ENCODE measurements at places on chromosomes 1 and 21.
A peak's percentile ranks its signal among the peaks of the same experiment; 100 is the strongest.

GRCh38 chr1:157167437-157167836 is 29.2 kb upstream of the ETV3 start:
- no peak for DNase-seq

GRCh38 chr1:78688697-78689096 is 39.1 kb downstream of the IFI44 start:
- DNase-seq: no peak

GRCh38 chr1:147079400-147080005 is 92.8 kb downstream of the PRKAB2 start:
- DNase-seq: no peak

- DNase-seq: no peak
Measured at GRCh38 chr1:229370601-229371021, 27.8 kb upstream of the CCSAP start.

- DNase-seq: peak; percentile 1
Measured at GRCh38 chr1:194658090-194658439, 1471.7 kb upstream of the B3GALT2 start.

- DNase-seq: no peak
Measured at GRCh38 chr1:50634251-50634650, 211.0 kb upstream of the DMRTA2 start.

DNA sequence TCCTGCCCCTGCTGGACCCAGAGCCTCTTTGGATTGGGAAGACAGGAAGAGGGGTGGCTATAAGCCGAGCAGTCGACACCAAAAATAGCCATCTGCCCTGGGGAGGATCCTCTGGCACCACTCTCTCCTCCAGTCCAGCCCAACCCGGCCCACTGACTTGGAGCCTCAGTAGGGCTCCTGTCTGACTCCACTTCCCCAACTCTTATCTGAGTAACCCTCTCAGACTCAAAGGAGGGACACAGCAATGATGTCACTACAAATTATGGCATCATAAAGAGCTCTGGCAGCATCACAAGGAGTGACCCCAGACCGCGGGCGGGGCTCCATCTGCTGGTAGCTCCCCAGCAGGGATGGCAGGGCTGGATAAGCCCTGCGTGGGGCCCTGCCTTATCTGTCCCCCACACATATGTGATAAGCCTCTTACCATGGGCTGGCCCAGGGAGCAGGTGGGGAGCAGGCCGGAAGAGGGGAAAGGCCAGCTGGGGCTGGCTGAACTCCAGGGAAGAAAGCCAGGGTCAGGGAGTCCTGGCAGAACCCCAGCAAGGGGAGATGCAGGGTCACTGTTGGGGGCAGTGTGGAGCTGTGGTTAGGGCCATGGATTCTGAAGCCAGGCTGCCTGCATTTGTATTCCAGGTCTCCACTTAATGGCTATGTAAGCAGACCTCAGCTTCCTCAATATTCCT is 4.6 kb upstream of the SLC6A9 start:
- DNase-seq: no peak

DNA sequence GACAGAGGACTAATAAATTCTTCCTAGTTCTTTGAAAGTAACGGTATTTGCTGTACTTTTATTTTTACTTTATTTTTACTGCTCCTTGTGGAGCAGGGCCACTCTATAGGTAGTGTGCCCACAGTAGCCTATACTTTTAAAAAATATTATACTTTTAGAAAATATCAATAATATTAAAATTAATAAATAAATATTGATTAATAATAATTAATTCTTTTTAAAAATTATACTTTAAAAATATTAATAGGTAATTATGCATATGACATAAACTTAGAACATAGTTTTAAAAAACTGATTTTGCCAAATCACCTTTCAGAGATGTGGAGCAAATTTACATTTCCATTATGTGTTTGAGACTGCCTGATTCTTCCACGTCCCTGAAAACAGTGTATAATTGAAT is 30.8 kb downstream of the ZBED6 start:
- DNase-seq: no peak

DNA sequence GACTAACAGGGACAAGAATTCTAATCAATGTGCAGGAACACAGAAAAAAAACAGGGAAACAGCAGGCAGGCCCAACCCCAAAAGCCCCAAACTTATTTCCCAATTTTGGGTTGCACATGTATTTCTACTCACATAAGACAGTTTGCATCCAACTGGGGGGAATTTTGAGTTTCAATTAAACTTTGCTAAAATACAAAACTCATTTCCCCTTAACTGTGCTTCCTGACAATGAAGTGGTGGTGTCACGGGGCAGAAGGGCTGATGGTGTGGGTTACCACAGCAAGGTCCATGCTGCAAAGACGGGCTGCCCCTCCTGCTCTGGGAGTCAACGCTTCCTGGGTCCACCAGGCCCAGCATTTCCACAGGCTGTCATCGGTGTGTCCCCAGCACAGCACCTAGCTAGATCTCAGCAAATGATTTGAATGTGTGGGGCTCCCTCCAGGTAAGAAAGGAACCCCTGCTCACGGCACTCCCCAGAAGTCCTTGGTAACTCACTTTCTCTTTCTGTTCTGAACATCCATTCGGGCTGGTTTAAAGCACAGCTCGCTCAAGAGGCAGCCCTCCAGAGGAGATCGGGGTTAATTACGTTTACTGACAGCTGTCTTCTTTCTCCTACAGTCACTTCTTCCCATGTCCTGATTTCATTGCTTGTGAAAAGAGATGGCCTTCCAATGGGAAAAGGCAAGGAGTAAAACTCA is 27.4 kb downstream of the HIVEP3 start:
- DNase-seq: peak; percentile 80

DNA sequence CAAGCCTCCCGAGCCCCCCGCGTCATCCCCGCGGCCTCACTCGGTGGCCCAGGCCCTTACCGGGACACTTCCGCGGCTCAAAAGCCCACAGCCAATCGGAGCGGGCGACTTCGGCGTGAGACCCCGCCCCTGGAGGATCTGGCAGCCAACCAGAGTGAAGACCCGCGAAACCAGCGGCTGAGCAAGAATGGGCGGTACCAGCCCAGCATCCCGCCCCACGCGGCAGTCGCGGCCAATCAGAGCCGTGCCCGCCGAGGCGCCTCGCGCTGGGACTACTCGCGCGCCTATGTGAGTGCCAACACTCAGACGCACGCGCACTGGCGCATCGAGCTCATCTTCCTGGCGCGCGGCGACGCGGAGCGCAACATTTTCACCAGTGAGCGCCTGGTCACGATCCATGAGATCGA is 22.5 kb downstream of the DISP3 start:
- no peak for DNase-seq

- no peak for DNase-seq
Measured at GRCh38 chr21:38410466-38410865, 87.8 kb downstream of the ERG start.

GRCh38 chr1:214473387-214473786 is 78.0 kb downstream of the PTPN14 start:
- DNase-seq: no peak
